ENCODE measurements at places on chromosomes 7 and 10.

- DNase-seq, result no peak
Observed at GRCh38 chr10:105585171-105585570, 944.1 kb downstream of the SORCS3 start.

- DNase-seq, result no peak
Observed at GRCh38 chr7:143052041-143052440, at the start of gene OR6V1. Gene OR6V1, plus strand, starts transcription at chr7:143052341. Its CDS starts 0 bp downstream, at chr7:143052341.

DNA sequence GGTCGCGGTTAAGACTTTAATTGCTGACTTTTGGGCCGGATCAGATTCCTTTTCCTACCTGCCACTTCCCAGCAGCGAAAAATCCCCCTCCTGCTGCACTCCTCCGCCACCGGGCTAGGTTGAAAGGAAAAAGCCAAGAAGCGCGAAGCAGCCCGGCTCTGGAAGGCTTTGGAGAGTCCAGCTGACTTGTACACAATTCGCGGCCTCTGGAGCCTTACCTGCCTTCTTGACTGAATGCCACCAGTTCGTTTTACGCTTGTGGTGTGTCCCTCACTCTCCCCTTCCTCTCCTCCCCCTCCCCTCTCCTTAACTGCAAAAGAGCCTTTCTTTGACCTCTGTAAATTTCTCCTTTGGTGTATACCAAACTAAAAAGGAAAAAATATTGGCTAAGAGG, 2.7 kb upstream of the FEZF1 start:
- DNase-seq, result no peak

- DNase-seq, result no peak
Observed at GRCh38 chr7:11175887-11176286, 202.2 kb downstream of the PHF14 start.

- DNase-seq, result no peak
Observed at GRCh38 chr10:47277352-47278151, 22.4 kb upstream of the GDF10 start.
